Stimulated activated CD8-positive, alpha-beta memory T cell treated with anti-CD3 and anti-CD28 coated beads, Interleukin-12 subunit alpha, Interleukin-12 subunit beta, amount 100 ng/mL, for 4 hours (primary cell): ENCODE measurements at places on chromosomes 3 and 15.
A peak's percentile ranks its signal among the peaks of the same experiment; 100 is the strongest.

DNA sequence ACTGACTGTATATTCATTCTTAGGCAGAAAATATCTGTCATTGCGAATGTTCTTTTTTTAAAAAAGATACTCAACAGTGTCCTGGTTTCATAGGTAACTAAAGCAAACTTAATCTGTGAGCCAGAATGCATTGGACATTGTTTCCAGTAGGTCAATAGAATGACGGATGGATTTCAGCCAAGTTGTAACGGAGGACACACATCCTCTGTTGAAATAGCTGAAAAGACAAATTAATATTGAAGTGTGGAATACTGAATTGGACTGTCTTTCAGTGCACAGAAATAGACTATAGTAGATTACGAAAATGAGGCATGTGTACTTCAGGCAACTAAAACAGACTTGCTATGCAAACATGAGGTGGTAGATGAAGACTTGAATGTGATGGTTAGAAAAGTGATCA, 461.6 kb downstream of the WDR72 start:
- no peak for DNase-seq

DNA sequence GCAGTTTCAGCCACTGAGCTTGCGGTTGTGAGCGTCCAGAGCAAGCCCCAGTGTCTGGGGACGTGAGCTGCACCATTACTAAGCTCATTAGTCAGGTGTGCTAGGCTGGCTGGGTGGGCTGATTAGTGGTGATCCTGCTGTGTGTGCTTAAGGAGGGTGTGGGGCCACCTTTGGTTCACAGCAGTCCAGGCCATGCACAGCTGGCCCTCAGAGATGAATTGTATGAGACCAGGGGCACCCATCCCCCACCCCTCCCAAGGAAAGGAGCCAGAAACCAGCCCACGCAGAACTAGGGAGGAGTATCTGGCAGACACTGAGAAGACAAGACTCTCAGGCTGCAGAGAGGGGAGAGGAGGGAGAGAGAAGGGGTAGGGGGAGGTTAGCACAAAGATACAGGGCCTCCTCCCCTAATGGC, 3.8 kb downstream of the TYRO3 start:
- no peak for DNase-seq

- no peak for DNase-seq
Measured at GRCh38 chr3:21785765-21786437, 34.9 kb upstream of the ZNF385D start.

DNA sequence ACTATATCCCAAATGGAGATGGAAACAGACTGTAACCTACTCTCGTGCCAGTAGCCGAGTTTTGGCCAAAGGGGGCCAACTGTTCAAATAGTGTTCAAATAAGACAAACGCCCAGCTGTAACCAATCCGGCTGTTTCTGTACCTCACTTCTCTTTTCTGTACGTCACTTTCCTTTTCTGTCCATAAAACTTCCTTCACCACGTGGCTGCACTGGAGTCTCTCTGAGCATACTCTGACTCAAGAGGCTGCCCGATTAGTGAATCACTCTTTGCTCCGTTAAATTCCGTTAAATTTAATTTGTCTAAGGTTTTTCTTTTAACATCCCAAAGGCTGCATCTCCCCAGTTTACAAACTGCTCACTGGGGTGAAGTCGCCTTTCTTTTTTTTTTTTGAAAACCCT, 219.2 kb upstream of the P2RY1 start:
- no peak for DNase-seq

DNA sequence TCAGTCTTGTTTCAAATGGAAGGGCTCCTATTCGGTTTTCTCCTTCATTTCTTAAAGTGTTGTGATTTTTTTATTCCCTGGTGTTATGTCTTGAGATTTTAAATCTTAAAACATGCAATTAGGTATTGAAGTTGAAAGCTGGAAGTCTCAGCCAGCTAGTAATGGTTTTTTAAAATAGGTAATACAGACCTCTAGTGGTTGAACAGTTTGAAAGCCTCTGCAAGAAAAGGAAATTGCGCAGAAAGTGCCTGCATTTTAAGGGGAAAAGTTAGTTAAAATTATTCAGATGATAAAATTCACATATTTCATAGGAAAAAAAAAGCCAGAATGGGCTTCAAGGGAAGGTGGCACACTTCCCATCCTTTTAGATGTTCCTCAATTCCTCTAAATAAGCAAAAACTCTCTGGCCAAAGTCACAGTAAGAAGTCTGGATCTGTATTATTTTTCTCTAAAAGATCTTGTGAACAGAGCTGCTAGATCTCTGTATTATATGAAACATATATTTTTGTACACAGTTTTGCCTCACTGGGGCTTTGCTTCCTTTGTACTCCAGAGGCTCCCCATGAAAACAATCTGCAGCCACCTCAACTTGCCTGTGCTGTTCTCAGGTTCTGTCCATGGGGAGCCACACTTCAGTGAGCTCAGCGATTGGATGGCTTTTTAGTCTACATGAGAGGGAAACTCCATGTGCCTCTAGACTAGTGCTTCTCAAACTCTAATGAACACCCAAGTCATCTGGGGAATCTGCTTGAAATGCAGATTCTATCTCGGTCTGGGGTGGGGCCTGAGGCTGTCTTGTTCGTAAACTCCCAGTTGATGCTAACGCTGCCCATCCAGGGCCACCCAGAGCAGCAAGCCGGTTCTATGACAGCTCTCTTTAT, 21.5 kb downstream of the AGTR1 start:
- DNase-seq: no peak

GRCh38 chr3:41418961-41419691, 219.8 kb downstream of the CTNNB1 start:
- peak; percentile 9 for DNase-seq

DNA sequence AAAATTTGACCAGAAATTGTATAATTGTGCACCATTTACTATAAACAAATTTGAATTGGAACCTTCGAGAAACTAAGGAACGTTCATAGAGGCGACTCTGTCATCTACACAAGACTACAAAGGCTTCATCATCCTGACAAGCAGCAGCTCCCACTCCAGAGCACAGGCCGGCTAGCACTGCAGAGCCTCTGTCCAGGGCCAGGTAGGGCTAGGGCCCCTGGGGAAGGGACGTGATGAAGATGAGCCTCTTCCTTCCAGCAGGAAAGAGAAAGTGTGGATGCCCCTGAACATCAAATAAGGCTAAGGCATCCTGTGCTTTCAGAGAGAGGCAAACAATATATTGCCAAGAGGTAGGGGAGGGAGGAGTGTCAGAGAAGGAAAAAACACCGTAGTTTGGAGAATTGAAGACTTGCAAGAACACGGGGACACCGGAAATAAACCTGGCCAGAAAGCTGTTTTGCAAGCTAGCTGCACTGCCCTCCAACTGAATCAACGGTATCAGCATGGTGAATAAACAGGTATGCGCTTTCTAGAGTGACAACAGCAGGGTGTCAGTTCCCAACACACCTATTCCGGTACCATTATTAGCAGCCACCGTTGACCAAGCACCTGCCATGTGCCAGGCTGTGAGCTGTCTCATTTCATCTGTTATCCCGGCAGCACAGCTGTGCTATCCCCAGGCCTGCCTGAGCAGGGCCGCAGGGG, 12.4 kb downstream of the XXYLT1 start:
- DNase-seq: no peak

- no peak for DNase-seq
Measured at GRCh38 chr3:62703451-62704167, 171.6 kb downstream of the CADPS start.

- no peak for DNase-seq
Measured at GRCh38 chr3:143914257-143914656, 57.4 kb upstream of the DIPK2A start.

- no peak for DNase-seq
Measured at GRCh38 chr3:167300207-167300606, 79.9 kb downstream of the ZBBX start.

DNA sequence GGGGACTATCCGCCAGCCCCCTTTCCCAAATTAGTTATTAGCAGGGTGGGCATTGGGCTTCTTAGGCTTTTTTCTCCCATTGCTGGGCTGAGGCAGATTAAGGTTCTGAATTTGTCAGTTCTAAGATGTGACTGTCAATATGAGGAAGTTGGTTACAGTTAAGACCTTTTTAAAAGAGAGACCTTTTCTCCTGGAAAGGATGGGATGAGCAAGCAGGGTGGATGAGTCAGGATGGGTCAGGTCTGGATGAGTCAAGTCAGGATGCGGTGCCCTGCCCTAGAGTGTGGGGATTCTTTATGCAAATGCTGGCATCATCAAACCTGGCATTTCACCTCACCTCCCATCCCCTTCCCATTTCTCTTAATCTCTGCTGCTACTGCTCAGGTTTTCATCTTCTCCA, 1.9 kb downstream of the AEN start:
- no peak for DNase-seq

DNA sequence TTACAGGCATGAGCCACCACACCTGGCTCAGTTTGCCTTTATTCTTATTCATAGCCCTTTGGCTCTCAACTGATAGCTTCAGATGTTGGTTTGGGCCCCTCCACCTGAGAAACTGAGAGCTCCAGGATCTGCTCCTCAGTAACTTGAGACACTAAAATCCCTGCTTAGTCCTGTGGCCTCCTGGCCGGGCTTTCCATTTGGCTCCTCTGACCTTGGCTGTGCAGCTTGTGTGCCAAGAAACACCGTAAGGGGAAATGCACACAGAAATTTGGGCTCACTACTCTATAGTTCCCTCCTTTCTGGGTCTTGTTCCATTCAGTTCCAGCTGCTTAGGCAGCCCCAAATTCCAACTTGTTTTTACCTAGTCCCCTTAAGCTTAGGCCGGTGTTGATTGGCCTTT, 24.9 kb downstream of the NIPA2 start:
- no peak for DNase-seq

DNA sequence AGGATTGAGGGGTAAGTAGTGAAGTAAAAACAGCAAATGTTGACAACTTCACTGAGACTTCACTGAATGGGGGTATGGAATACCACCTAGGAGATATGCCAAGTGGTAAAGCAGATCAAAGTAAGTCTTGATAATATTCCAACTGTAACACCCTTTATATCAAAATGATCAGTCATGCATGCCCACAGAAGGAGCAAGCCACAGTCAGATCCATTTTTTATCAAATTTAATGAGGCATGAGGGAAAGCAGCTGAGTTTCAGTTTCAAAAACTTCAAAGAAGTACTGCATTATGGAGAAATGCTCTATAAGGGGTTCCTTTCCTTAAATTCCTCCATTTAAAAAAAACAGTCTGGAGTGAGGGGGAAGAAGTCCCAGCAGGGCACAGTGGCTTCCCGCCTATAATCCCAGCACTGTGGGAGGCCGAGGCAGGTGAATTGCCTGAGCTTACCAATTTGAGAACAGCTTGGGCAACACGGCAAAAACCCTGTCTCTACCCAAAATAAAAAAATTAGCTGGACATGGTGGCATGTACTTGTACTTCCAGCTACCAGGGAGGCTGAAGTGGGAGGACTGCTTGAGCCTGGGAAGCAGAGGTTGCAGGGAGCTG, 56.9 kb downstream of the TJP1 start:
- no peak for DNase-seq

DNA sequence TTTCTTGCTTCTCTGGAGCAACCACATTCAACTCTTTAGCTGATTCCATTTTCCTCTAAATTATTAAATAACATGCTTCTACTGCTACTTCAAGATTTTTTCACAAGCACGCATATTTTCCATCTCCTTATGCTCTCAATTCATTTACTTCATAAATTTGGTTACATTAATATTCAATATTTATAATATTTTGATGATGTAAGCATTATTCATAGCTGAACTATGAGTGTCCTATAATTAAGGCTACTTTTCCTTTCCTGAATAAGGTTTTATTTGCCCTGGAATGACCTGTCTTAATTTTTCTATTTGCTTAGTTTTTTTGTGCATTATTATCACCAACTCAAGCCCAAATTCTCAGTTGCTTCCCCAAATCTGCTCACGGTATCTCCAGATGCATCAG, 109.4 kb upstream of the ADPGK start:
- DNase-seq: no peak

- no peak for DNase-seq
Measured at GRCh38 chr15:73589766-73590165, 43.4 kb downstream of the NPTN start.

GRCh38 chr3:171936191-171936841, 93.2 kb downstream of the TMEM212 start:
- DNase-seq: no peak

DNA sequence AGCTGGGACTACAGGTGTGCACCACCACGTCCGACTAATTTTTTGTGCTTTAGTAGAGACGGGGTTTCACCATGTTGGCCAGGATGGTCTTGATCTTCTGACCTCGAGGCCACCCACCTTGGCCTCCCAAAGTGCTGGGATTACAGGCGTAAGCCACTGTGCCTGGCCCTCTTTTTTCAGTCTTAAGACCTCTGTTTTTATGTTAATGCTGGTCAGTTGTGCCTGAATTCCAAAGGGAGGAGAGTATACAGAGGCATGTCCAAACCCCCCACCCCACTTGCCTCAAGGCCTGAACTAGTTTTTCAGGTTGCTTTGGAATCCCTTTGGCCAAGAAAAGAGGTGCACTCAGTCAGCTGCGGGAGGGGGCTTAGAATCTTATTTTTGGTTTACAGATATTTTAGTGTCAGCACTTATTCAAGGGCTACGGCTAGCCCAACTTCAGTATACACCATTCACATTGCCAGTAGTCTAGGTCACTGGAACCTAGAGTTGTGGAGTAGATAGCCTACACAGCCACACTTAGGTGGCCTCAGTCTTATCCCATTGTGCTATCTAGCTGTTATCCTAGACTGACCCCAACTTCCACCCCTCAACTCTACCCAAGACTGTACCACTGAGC, 128.0 kb upstream of the TPM1 start:
- no peak for DNase-seq

GRCh38 chr3:1072041-1072440, 20.8 kb upstream of the CNTN6 start:
- no peak for DNase-seq

- no peak for DNase-seq
Measured at GRCh38 chr15:75371486-75371885, 3.1 kb upstream of the MAN2C1 start.

- no peak for DNase-seq
Measured at GRCh38 chr3:119388577-119388976, 74.8 kb downstream of the TMEM39A start.

DNA sequence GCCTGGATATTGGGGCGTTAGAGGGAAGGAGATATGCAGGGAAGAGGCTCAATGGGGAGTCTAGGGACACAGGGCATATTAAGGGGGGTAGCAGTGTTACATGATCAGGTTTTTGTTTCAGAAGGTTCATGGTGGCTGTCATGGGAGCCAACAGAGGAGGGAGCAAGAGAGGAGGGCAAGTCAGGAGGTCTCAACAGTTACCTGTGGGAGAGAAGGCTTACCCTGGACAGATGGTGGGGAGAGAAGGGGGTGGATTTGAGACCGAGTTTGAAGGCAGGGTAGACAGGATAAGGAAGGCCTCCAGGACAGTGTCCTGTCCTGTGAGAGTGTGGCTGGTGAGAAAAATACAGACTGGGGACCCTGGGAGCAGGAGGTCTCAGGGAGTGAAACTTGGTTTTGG, 3.8 kb upstream of the WNT7A start:
- DNase-seq: no peak
